CD4-positive, alpha-beta memory T cell (primary cell): ENCODE measurements at places on chromosomes 2 and 18.

- no peak for DNase-seq
Measured at GRCh38 chr2:190862571-190862991, 18.0 kb upstream of the GLS start.

GRCh38 chr2:26758790-26759321 lies 5.2 kb upstream of the SLC35F6 start:
- DNase-seq, result no peak

DNA sequence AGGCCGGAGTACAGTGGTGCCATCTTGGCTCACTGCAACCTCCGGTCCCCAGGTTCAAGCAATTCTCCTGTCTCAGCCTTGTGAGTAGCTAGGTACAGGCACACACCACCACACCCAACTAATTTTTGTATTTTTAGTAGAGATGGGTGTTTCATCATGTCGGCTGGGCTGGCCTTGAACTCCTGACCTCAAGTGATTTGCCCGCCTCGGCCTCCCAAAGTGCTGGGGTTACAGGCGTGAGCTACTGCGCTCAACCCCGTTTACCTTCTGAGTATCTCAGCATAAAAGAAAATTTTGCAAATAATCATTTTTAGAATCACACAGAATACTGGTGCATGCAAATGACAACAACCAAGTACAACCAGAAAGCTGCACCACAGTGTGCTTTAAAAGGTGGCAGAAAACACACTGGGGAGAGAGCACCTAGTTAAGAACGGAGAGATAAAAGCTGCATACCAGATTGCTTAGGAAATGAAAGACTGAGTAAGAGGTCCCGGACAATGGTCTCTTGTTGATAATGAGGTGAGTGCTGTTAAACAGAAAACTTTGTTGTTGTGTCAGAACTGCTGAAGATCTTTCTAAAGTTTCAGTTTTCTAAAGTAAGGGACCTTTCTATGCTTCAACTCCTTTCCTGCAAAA lies 189.6 kb downstream of the ACTR3 start:
- DNase-seq, result no peak

GRCh38 chr2:151851761-151852160 lies 23.5 kb upstream of the ARL5A start:
- no peak for DNase-seq

DNA sequence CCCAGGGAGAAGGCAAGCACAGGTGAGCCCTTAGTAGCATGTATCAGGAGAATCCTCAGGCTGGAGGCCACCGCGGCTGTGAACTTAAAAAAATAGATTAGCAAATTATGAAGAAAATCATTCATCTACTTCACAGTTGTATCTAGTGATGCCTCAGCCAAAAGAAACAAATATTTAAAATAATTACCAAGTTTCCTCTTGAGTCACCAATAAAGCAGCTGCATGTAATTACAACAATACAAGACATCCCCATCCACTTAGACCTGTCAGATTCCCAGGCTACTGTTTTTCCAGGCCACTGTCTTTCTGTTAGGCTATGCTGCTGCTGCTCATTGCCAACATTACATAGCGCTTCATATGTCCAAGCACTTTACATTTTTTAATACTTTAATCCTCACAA lies 54.6 kb upstream of the PHLPP1 start:
- DNase-seq, result no peak

GRCh38 chr18:76604935-76605240 lies 109.8 kb upstream of the ZNF516 start:
- DNase-seq, result no peak

GRCh38 chr2:86290596-86291327 lies 46.7 kb downstream of the REEP1 start:
- no peak for DNase-seq

- DNase-seq, result no peak
Measured at GRCh38 chr2:42492691-42493467, 903 bp downstream of the KCNG3 start.

DNA sequence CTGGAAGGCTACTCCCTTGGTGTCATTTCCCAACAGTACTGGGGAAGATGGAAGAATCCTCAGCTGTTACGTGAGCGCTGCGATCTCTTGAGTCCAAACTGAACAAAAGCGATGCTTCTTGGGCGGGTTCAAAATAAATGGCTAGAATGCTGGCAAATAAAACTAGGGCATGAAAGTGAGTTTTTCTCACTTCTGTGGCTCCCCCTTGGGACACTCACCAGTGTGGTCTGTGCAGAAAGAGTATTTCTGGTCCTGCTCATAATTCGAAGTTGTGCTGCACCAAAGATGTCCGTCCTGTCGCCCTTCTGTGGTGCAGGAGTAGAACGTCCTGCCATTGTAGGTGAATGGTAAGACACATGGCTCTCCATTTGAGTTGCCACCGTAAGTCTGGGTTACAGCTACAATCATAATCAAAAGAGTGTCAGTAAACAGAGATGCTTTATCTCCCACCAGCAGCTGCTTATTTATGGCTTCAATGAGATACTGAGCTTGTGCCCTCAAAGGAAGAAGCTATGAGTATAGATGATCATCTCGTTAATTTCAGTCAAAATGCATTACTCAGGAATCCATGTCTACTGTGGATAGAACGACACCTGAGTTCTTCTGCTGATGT lies 11.8 kb downstream of the FN1 start:
- DNase-seq, result no peak

DNA sequence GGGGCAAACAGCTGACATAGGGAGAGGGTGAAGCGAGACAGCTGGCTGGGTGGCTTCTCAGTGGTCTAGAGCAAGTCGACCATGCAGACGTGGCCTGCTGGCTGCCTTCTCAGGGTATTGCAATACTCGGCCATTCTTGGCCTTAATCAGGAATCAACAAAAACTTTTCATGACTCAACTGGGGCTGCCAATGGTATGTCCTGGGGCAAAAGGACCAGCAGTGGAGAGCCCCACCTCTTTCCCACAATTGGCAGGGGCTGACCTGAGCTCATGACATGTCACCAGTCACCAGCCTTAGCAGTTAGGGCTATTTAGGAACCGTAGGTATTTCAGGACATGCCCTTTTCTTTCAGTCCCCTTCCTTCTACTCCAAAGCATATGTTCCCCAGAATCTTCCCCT lies 19.1 kb downstream of the PLA2R1 start:
- DNase-seq, result no peak

- no peak for DNase-seq
Measured at GRCh38 chr2:61184263-61184662, 22.3 kb downstream of the C2orf74 start.

DNA sequence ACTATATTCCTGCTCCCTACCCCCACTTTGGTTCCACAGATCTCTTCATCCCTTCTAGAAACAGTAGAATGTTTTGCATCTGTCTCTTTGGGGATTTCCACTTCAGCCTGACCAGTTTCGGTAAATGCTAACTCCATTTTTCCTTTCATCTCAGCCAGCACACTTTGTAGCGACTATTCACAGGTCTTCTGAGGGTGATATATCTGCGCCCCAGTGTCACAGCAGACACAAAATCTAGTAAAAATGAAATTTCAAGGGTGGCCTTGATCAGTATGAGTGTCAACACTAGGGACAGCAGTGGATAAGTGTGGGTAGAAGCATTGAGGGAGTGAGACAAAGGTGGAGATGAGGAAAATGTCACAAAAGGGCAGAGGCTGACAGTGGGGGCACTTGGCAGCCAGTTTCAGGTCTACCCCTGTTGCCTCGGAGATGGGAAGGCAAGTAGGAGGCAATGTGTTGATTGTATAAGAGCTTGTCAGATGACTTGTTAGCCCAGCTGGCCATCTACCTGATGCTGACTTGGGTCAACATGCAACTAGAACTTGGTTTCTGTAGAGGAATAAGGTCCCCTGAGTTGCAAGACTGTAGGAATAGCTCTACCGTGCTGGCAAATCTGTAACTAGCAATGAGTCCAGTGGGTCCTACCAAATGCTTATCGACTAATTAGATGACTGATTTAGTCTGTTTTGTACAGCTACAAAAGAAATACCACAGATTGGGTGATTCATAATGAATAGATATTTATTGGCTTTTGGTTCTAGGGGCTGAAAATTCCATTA lies 60.7 kb downstream of the CXCR4 start:
- DNase-seq, result peak; percentile 37

GRCh38 chr2:1588978-1589621 lies 155.2 kb downstream of the PXDN start:
- DNase-seq, result no peak

DNA sequence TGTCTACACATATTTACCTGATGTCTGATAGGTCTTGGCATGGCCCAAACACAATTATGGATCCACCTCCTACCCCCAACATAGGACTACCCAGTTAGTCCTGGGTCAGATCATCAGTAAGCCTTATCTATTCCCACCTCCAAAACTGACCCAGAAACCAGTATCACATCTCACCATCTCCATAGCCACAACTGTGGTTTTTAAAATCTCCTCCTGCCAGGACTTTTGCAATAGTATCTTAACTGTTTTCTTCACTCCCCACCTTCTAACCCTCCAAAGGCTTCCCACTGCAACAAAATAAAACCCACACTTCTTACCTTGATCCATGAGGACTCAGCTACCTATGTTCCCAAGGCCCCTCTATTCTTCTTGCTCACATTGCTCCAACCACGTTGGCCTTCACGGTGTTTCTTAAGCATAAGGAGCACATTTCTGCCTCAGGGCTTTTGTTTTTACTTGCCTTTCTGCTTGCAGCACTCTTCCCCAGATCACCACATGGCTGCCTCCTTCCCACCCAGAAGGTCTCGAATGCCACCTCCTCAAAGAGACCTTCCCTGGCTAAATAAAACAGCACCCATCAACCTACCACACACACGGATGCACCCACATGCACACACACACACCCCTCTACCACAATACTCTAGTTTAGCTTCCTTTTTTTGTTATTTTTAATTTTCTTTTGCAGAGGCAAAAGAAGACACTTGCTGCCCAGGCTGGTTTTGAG lies 125.9 kb upstream of the SLC1A4 start:
- no peak for DNase-seq

DNA sequence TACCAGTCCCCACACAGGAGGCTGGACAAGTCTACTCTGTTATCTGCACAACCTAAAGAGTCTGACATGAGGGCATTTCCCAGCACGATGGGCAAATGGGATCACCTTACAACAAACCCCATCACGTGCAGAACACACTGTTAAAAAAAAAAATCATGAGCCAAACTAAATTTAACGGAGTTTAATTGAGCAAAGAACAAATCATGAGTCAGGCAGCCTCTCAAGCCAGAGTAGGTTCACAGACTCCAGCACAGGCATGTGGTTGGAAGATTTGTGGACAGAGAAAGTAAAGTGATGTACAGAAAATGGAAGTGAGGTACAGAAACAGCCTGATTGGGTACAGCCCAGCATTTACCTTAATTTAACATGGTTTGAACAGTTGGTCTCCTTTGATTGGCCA lies 59.9 kb downstream of the KYNU start:
- no peak for DNase-seq

DNA sequence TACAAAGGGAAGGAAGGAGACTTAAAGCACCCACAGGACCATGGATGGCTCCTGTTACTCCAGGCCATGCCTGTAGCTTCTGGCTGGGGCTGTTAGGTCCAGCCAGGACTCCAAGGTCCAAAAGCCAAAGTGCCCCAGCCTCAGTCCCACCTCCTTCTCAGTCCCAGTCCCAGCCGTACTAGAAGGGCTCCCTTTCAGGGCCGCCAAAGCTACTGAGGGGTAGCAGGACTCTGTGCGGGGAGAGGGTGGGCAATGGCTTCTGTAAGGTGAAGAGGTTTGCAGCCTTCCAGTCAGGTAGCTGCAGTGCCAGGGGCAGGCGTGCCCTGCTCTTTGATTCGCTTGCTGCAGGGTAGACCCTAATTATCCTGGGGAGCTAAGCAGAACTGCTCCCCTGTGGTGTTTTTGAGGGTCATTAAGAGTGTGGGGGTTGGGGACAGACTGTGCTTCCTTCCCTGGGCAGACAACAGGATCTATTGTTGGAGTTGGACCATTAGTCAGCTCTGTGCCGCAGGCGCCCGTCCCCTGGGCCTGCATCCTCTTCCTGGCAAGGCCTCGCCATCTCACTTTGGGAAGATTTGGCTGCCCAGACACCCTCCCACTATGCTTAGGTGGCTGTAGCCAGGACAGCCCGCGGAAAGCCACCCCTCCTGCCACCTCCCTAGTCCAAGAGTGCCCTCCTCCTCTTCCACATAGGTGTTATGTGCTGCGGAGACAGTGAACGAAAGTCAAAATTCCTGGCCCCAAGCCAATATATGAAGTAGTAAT lies 118.8 kb downstream of the ZBTB7C start:
- no peak for DNase-seq

DNA sequence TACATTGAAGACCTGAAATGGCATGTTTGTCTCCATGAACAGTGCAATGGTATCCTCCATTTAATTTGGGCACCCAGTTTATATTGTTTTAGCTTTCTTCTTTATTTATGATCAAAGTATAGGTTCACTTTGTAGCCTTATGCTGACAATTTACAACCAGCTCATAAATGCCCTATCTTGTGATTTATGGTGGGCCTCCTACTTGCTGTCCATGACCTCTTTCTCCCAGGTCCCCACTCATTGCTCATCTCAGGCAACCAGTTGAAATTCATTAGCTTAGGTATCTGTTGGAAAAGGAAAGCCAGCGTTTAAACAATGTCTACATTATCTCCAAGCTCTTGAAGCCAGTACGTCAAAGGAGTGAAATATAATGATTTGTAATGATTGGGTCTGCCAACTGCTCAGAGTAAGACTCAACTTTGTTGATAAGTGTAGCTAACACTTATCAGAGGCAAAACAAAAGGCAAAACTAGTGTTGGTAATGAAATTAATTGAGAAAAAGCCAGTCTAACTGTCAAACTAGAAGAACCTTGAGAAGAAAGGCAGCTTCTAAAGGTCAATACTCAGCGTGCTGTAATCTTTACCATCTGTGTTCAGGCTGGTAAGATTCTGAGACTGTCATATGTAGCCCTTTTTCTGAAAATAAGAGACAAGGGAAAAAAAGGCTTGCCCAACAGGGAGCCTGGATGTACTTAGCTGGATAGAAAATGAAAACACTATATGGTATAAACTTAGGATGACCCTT lies 695.9 kb downstream of the EPHA4 start:
- DNase-seq, result no peak

DNA sequence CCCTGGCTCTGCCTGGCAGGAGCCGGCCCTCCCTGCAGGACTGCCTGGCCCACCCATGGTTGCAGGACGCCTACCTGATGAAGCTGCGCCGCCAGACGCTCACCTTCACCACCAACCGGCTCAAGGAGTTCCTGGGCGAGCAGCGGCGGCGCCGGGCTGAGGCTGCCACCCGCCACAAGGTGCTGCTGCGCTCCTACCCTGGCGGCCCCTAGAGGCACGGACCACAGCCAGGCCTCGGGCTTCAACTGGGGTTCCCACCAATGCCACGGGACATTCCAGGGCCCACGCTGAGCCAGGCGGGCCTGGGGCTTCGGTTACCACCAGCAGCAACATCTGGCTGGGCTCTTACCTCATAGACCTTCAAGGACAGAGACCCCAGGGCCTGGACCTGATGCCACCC lies 6.1 kb upstream of the GMPPA start:
- DNase-seq, result no peak

- DNase-seq, result no peak
Measured at GRCh38 chr2:188512456-188512855, 220.8 kb downstream of the GULP1 start.
